Mesenchymal stem cell (in vitro differentiated cells and primary cell): ENCODE measurements at places on chromosomes 16 and 17.

DNA sequence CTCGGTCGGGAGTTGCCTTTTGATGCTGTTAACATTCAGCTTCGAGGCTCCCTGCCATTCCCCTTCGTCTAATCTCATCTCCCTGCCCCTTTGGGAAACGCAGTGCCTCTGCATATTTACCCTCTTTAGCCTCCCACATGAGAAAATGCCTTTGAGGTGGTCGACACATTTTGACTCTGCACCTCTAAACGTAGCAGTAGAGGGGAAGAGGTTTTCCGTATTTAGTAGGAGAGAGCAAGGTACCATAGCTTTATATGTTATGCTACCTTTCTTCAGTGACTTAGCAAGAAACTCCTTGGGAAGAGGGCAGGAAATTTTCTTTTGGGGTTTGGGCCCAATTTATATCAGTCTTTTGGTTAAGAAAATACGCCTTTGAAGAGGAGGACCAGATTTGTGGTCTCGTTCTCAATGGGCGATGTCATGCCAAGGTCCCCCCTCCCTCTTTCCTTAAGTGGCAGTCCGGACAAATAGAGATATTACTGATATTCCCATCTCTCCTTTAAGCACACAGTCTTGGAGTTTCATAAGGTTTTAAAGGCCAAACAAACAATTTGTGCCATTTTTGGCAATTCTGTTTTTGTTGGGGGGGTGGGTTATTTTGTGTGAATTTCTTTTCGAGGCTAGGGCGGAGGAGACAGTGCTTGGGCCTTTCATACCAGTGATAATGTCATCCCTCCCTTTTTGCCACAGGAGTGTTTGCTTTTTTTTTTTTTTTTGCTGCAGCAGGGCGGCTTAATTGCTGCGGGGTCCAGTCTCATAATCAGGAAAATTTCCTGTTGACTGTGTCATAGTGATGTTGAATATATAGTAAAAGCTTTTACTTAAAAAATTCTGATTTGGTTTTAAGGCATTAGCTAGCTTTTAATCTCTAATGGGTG lies 1.5 kb downstream of the PAFAH1B1 start:
- peak; percentile 39 for DNase-seq

- no peak for DNase-seq
These were observed 37.7 kb upstream of the RGS9 start for GRCh38 chr17:65099475-65099874.

DNA sequence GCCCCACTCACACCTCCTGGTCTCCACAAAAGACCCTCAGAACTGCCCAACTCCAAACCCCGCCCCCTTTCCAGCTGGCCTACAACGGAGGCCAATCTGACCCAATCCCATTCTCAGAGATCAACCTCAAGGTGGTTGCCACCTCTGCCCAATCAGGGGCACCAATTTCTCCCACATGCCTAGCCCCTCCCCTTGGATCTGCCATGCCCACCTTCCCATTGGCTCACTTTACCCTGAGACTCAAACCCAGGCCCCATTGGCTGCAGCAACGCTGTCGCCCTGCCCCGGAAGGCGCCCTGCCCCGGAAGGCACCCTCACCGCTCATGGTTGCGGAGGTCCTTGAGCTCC lies 10.6 kb downstream of the ZNF668 start:
- DNase-seq: no peak

DNA sequence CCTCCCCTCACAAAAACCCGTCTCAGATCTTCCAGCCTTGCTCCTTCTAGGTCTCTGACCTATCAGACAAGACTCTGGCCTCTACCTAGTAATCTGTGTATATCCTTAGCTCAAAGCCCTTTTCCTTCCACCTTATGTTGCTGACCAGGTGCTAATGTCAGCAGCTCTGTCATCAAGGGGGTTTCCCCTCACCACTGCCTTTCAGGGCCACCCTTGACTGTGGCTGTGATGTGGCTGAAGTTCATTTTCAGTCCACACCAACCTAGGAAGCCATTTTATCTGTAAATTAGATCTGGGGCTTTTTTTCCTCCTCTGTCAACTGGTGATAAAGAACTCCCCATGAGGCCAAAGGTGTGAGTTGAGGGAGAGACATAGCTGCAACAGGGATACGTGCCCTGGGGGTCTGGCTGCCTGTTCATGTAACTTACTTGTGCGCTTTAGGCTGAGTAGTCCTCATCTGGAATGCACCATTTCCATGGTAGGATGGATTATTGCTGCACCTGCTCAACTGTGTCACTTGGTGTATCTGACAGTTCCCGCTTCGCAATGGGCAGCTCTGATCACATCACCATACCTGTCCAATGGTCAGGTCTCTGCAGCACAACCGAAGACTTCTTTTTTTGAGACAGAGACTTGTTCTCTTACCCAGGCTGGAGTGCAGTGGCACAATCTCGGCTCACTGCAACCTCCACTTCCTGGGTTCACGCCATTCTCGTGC lies 14.7 kb upstream of the RUNDC3A start:
- no peak for DNase-seq
